Activated CD4-positive, alpha-beta T cell treated with anti-CD3 and anti-CD28 coated beads, Interleukin-2, amount 50 U/mL, for 24 hours (primary cell): ENCODE measurements at places on chromosomes 4 and X.

- no peak for DNase-seq
Observed at GRCh38 chr4:159455675-159456237, 352.9 kb downstream of the RAPGEF2 start.

DNA sequence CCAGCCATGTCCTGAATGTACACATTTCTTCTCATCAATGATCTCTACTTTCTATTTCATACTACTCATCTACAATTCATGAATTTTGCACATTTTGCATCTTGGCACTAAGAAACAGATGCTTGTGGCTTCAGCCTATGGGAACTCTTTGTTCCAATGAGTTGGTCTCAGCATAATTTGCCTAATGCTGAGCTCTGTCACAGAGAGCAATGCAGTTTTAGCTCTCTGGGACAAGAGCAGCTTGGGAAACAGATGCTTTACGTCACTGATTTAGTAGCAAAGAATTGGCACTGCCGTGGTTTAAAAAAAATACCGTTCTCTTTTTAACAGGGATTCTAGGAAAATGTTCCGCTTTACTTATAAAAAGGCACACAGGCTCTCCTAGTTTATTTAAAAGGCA lies 162.4 kb downstream of the WDFY3 start:
- no peak for DNase-seq

DNA sequence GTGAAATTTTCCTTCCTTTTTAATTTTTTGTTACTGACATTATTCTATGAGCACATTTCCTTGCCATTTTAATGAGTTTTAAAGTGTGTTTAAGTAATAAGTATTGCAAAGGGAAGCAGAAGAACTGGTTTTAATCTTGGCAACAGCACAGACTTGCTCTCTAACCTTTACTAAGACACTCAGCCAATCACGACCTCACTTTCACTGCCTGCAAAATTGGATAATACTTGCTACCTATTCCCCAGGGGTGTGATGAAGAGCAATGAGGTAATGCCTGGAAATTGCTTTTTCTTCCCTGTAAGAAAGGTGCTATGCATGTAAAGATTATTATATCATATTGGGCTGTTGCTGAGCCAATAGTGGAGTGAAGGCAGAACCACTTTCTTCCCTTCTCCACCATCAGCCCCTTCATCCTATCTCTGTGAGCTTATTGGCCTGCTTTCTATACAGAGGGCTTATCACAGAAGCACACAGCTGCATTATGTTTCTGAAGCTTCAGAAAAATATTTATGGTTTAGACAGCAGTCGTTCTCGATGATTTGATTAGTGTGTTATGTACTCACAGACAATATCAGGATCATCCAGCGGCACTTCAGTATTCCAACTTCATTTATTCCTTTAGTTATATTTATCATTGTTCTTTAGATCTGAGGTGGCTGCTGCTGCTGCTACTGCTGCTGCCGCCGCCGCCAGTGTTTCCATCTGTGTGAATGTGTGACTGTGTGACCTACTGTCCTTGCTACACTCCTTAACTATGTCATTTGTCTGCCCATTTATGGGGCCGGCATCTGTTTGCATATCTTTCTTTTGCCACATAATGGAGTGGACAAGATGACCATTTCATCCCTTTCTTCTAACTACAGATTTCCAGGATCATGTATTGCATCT lies 255.1 kb downstream of the C4orf33 start:
- DNase-seq = no peak

- no peak for DNase-seq
Observed at GRCh38 chrX:43949669-43950068, 23.5 kb downstream of the NDP start.

- no peak for DNase-seq
Observed at GRCh38 chr4:109622626-109623025, 62.6 kb downstream of the MCUB start.

DNA sequence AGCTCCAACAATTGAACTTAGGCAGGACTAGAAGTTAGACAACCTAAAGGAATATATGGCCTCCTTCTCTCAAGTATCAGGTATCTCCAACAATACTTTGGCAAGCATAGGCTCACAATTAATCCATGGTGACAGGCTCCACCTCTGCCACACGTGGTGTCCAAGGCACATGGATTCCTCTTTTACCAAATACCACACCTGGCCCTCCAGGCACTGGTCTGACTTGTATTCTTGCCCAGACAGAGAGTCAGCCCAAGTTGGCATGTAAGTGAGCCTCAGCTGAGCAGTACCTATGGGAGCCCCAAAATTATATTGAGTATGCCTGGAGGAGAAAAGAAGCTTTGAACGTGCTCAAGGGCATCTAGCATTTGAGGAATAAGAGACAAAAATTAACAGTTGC lies 19.6 kb downstream of the SRPX2 start:
- no peak for DNase-seq

GRCh38 chr4:138948918-138949317 lies 66.7 kb upstream of the NOCT start:
- DNase-seq = no peak
